ENCODE measurements at places on chromosomes 5 and 9.

GRCh38 chr5:103458497-103459040, 104.0 kb downstream of the NUDT12 start:
- no peak for DNase-seq

DNA sequence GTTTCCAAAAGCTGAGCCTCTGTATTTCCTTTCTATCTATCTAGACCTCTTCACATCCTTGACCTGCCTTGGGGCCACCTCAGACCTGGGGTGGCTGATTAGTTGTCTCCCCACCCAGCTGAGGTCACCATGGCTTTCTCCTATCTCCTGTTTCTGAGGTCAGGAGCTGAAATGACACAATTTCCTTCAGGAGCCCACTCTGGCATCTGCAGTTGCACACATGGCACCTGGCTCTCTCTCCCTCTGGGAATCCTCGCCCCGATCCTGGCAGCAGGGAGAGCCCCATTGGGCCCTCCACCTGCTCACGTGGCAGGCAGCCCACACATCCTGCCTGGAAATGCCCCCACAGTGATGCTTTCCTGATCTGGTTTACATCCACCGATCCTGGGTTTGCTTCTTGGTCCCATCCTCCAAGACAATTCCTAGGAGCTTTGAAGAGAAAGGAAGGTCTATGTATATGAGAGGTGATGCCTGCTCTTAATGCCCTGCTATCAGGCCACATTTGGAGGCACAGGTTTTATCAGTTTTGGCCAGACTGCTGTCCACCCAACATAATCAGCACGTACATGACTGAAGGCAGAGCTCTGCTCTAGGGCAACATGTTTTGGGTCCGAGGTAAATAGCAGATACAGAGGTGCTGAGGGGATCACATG, 53.7 kb downstream of the MARCHF3 start:
- no peak for DNase-seq

- no peak for DNase-seq
Observed at GRCh38 chr5:176406436-176407052, 9.8 kb downstream of the CLTB start.

DNA sequence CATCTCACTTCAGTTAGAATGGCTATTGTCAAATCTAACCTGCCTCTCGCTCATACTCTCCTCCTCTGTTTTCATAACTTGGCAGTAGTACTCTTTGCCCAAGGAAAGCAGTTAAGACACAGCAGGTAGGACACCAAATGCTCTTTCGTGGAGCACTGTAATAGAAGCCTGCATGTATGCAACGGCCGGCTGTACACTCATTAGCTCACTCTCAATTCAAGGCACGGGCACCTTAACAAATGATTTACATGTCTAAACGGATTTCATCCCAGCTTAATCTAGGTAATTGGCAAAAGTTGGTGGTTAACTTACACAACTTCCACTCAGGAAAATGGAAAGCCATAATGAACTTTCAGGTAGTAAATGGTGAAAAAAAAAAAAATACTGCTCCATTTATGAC, 14.9 kb downstream of the DEPDC1B start:
- no peak for DNase-seq

- DNase-seq: no peak
Observed at GRCh38 chr5:142280066-142281007, 44.5 kb downstream of the SPRY4 start.

DNA sequence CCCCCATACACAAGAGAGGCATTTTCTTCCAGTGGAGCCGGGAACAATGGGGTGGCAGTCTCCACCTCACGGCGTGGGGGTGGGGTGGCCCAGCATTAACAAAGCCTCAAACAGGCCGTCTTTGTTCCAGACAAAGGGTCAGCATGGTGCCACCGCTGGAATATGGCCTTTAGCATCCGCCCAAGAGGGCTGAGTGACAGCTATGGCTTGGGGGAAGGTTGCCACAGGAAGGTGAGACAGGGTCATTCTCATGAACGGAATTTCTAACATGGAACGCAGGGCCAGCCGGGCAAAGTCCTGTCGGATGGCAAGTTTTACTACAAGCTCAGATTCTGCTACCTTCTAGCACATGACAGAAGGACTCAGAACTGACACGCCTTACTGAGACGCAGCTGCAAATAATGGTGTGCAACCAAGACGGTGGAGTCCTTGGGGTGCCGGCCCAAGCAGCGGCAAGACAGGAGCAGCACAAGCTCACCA, 64.0 kb downstream of the OTULIN start:
- no peak for DNase-seq

DNA sequence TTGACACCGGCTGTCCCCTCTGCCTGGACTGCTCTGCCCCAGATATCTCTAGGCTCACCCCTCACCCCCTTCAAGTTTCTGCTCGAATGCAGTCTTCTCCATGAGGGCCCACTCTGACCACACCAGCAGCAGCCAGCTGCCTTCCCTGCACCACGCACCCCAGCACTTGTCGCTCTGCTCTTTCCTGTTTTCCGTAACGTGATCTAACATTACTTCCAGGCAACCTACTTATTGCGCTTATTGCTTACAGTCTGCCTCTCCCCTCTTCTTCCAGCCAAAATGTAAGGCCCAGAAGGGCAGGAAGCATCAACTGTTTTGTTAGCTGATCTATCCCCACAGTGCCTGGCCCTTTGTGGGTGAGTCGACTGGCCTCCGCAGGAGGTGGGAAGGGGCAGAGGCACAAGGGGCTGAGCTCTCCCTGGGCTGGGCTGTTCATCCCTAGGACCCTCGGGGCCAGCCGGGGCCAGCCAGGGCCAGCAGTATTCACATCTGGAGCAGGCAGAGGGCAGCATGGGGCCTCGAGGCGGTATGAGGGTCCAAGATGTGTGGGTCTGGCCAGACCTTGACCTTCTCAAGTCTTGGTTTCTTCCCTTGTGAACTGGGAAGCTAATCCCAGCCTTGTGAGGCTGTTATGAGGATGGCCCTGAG, 11.6 kb upstream of the DBN1 start:
- DNase-seq: no peak

DNA sequence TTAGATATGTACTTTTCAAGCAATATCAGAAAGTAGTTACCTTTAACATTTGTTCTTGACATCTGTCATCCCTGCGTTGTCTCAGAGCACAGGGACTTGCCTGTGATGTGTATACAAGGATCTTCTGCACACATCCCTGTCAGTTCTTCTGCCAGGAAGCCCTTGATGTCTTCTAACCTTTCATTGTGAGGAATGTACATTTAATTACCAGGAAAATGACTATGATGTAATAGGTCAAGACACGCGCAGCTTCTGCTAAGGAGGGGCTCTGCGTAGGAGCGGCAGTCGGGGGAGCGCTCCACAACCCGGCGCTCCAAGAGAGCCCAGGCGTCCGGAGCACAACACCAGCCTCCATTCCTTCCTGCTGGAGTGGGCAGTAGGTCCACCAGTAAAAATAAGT, 119.7 kb downstream of the IRX2 start:
- DNase-seq: no peak

DNA sequence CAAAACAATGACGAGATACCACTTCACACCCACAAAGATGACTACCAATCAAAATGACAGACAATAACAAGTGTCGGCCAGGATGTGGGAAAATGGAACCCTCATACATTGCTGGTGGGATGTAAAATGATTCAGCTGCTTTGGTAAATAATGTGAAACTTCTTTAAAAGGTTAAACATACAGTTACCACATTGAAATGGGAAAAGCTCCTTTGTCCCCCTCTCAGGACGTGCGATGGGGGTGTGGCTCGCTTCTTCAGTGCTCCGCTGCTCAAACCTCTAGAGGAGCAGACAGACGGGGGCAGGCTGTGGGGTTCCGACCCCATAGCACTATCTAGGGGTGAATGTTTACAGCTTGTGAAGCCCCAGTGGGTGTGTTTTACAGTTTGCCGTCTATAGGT, 8.0 kb upstream of the PLPP6 start:
- DNase-seq: no peak

GRCh38 chr9:106478312-106478711, 384.7 kb upstream of the ZNF462 start:
- DNase-seq: no peak

DNA sequence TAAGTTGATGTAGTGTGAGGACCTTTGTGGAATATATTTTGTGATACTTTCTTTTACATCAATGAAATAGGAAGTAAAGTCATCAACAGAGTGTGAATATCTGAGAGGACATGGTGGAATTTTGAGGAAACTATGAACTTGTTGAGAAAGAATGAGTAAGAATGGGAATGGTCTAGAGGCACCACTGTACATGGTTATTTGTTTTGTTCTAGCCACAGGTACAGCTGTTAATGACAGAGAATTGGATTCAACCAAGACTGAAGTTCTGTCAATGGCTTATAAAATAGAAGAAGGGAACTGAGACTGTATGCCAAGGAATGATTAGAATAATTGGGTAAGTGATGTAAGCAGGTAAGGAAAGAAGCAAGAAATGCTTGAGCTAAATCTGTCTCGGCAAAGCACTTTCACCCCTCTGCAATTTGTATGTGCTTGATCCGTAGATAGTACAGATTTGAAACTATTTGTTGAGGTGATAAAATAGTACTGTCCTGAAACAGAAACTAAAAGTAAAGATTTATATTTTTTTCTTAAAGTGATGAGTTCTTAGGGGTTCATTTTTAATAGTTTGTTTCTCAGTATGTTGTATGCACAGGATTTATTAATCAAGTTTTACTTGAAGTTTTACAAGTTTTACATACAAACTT, 468.8 kb upstream of the SMC2 start:
- no peak for DNase-seq

- no peak for DNase-seq
Observed at GRCh38 chr5:125181955-125182354, 435.5 kb upstream of the ZNF608 start.

DNA sequence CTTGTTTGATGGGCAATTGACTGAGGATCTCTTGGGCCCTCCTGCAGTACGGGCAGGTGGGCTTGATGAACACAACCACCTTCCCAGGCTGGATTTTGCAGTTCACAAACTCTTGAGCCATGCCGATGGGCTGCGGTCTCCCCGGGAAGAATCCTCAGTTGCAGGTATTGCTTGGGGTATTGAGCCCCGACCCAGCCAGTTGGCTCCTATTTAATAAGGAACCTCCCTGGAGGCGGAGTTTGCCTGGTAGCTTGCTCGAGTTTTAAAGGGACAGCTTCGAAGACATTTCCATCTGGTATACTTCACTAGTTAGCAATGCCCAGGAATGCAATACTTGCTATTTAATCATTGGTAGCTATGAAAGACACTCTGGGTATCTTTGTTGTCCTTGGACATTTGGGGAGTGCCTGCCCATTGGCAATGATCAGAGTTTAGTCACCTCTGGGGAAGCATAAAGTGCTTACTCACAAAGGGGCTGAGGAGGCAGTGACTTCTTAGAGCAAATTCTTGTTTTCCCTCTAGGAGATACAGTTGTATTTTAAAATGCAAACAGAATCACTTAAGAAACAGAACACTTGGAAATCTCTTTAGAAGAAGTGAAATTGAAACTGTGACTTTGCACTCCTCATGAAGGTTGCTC, at the start of gene GLRX:
GLRX (minus strand) TSS at position 185 of the 640 bp plus-strand sequence; CDS start at position 121, 64 bp downstream.
- no peak for DNase-seq

GRCh38 chr5:147893820-147894219, 12.5 kb downstream of the C5orf46 start:
- no peak for DNase-seq

GRCh38 chr9:95715868-95716435, 159.5 kb upstream of the ERCC6L2 start:
- no peak for DNase-seq

DNA sequence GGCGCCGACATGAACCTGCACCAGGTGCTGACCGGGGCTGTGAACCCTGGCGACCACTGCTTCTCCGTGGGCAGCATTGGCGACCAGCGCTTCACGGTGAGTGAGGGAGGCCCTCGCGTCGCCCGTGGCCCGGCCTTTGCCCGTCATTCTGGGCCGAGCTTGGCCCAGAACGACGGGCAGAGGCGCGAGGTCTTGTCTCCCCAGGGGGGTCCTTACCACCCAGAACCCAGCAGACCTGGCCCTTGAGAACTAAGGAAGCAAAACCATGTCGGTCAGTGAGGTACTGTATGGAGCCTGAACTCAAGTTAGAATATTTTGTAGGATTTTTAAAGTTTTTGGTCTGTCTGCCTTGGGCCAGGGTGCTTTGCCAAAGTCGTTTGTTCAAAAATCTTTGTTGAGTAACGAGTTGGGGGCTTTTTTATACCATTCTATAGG, 691 bp downstream of the DMXL1 start:
- DNase-seq: no peak

GRCh38 chr9:69943148-69943806, 100.4 kb upstream of the MAMDC2 start:
- DNase-seq: no peak

- DNase-seq: no peak
Observed at GRCh38 chr5:25091921-25092320, 447.1 kb upstream of the CDH10 start.

DNA sequence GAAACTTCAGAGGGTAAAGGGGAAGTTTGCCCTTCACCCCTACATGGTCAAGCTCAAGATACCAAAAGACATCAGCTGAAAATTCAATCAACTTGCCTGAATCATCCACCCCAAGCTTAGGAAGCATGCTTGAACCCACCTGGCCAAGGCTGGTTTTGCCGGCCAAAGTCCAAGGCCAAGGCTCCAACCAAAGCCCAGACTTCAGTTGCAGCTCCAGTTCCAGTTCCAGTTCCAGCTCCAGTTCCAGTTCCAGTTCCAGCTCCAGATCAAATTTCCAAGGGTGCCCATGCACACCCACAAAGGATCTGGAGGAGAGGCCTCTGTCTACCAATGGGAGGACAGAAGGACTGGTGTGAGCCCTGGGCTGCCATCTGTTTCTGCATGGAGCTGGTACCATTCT, 4.6 kb upstream of the SERINC5 start:
- no peak for DNase-seq

DNA sequence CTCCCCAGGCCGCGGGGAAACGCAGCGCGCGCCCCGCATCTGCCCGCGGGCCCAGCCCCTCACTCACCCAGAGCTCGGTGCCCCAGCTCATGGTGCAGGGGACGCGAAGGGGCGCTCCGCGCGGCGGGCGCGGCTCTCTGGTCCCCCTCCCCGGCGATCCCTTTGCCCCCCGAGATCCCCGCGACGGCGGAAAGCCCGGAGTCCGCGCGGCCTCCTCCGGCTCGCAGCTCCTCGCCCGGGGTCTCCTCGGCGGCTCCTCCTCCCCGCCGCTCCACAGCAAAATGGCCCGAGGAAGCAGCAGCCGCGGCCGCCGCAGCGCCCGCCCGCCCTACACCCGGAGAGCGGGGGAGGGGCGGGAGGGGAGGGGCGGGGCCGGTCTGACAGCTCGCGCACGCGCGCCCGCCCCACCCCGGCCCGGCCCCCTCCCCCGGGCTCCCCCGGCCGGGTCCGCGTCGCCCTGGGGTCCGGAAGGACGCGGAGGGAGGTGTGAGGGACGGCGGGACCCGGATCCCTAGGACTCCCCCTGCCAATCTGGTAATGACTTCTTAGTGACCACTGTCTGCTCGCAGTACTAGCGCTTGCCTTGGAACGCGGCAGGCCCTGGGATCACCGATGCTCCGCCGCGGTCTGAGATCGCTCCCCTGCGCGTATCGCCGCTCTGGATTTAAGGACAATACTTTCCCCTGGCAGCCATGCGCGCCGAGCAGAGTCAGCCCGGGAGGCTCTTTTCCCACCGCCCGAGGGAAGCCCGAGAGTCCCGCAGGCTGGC, at the start of gene FNBP1:
FNBP1 (minus strand) TSS at position 305 of the 769 bp plus-strand sequence; CDS start at position 91, 214 bp downstream.
- DNase-seq: peak; percentile 76

GRCh38 chr5:53480416-53481158, at the start of gene FST:
Gene FST (plus strand): TSS chr5:53480629. CDS start chr5:53480792, 163 bp downstream.
- no peak for DNase-seq

All from activated CD4-positive, alpha-beta T cell treated with anti-CD3 and anti-CD28 coated beads, Interleukin-2, amount 50 U/mL, for 4 hours (primary cell).